Stimulated activated CD4-positive, alpha-beta T cell treated with anti-CD3 and anti-CD28 coated beads, Interleukin-12 subunit alpha, Interleukin-12 subunit beta, amount 100 ng/mL, for 48 hours (primary cell): ENCODE measurements at places on chromosomes 7 and 10.

DNA sequence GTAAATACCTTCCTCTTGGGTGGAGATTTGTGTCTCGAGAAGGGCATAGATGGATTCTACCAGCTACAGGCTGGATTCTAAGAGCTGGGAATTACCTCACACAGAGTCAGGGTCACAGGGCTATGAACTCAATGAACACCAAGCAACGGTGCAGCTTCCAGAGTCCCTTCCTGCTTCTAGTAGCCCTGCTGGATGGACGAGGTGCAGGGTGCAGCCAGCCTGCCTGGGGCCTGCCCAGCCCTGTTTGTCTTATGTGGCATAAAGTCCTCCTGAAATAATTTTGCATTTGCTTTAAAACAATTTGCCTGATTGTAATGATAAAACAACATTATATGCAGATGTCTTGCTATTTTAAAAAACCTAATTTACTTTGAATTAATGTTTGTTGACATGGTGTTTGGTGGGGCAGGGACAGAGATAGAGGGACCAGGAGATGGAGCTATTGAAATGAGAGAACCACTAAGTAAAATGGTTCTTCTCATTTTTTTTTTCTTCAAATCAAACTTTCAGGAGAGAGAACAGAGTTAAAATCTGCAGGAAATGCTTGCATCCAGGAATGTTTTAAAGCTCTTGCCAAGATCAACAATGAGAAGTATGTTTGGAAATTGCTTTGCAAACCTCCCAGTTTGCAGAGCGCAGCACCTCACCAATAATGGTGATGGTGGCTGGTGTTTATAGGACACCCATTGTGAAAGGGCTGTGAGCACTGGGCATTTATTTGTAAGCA lies 305.4 kb upstream of the PODXL start:
- DNase-seq: no peak

DNA sequence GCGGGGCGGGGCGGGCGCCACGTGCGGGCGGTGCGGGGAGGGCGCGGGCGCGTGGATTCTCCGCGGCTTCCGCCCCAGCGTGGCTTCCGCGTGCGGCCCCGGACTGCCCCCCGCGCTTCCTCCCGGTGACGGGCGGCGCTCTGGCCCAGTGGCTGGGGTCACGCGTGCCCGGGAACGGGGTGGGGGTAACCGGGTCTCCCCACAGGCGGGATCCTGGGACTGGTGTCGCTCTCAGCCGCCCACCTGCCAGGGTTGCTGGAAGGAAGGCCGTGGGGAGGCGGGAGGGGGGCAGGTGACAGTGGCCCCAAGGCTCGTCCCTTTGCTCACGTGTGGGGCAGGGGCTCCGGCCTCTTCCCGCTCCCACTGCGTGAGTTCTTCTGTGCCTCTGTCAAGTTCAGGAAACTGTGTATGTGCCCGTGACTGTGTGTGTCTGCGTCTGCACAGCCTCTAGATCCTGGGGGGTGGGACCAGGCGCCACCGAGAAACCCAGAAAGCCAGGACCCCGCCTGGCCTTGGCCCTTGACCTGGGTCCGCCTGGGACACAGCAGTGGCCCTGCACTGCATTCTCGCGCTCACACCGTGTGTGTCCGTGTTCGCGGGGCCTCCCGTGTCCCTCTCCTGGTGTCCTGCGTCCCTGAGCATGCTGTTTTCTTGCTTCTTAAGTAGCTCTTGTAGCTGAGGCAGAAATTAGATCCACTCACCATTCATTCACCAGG lies 919 bp downstream of the MAFK start:
- DNase-seq: no peak

GRCh38 chr7:1432411-1433082 lies 26.7 kb downstream of the MICALL2 start:
- DNase-seq: peak; percentile 58

- no peak for DNase-seq
Observed at GRCh38 chr7:143285806-143286521, 1.2 kb downstream of the TMEM139 start.

DNA sequence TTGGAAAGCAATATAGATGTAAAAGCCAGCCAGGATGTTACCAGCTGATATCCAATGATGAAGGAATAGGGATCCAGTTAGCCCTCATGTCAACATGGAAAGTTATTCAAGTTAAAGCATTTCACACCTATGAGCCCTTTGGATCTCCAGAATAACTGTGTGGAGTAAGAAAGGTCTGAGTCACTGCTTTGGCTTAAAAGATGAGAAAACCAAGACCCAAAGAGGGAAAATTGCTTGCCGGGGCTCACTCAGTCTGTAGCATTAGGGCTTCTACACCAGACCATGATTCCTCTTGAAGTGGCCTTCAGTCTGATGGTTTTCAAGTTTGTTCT lies 12.6 kb downstream of the LSM5 start:
- no peak for DNase-seq

DNA sequence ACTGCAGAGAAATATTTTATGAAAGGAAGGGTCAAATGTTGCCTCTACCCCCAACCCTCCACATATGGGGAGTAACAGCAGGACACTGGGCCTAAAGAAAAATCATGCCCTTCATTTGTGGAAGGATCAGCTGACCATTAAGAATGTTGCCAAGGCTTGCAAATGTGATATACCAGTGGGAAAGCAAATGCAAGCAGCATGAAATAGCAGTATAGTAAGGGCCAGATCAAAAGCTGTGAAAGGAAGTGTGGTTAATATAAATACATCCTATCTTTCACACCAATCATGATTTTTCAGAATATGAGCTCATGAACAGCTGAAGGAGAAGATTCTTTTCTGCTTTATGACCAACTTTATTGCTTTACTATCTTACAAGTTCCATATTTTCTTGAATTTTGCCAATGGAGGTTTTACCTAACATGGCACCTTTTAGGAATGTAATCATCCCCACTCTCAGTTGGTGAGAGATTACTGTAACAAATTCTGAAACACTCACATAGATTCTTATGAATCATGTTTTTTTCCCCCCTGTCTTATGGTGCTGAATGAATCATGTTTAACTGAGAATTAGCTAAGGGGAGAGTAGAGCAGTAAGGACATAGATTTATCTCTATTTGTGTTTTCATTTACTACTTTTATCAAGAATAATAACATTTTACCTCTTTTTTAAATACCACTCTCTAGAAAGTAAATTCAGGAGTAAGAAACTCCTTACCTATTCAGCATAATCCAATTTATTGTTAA lies 12.1 kb upstream of the ATAD1 start:
- no peak for DNase-seq

- no peak for DNase-seq
Observed at GRCh38 chr10:51619365-51619764, 80.0 kb downstream of the CSTF2T start.

- peak; percentile 94 for DNase-seq
Observed at GRCh38 chr7:601595-602340, 82.1 kb upstream of the PDGFA start.

- DNase-seq: no peak
Observed at GRCh38 chr7:101386558-101387231, 24.0 kb downstream of the COL26A1 start.

- DNase-seq: no peak
Observed at GRCh38 chr10:124166431-124167125, 73.2 kb upstream of the CHST15 start.

DNA sequence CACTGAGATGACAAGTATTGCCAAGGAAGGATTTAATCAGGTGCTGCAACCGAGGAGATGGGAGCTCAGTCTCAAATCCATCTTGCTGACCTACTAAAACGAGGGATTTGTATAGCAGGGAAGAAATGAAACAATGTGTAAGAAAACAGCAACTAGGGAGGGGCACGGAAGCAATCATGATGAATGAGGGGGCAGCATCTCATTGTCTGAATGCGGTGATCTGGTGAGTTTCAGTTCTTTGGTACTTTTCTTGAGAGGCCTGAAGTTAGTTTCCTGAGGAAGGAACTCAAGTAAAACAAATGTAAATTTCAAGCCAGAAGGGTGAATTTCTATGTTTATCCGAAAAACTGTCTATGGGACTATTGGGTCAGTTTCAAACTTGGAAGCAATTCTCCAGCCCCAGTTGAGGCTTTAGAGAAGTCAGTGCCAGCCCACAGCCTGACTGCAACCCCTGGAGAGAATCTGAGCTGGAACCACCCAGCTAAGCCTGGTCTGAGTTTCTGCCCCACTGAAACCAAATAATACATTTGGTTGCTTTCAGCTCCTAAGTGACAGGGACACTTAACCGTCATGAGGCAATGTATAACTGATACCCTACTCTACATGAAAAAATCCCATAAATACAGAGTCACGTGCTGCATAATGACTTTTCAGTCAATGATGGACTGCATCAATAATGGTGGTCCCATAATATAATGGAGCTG lies 45.8 kb upstream of the TNS3 start:
- no peak for DNase-seq

DNA sequence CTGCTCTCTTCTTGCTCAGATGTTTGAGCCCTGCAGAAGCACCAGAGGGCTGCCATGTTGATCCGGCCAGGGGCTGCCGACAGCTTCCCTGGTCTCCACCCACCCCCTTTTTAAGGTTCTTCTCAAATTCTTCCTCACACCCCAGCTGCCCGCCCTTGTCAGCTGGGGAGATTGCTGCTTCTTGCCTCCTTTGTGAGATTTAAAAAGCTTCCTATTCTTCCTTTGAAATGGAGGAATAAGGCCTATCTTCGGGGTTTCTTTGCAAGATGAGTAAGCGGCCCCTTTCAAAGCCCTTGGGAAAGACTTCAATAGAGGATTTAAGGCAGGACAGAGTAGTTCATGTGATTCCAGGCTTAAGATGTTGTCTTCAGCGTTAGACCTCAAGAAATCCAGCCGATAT lies 211.9 kb upstream of the SHH start:
- no peak for DNase-seq

DNA sequence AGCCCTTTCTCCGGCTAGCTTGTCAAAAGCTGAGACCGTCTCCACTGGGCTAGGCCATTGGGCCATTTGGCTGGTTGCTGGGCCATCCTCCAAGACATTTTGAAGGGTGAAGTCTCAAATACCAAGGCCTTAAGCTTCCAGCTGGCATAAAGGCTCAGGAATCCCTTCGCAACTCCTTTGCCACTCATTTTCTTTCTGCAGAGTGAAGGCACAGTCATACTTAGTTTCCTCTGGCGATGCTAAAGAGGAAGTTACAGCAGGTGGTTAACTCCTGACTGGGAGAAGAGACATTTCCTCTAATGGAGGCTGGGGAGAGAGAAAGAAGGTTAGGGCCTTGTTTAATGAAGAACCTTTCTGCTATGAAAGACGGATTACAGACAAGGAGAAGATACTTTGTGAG lies 4.8 kb upstream of the REPIN1 start:
- no peak for DNase-seq

GRCh38 chr7:155953501-155953778 lies 141.2 kb upstream of the SHH start:
- DNase-seq: no peak

GRCh38 chr7:104921596-104921995 lies 92.4 kb upstream of the KMT2E start:
- no peak for DNase-seq

GRCh38 chr7:129702761-129703338 lies 91.3 kb downstream of the NRF1 start:
- DNase-seq: no peak

- DNase-seq: no peak
Observed at GRCh38 chr7:46007990-46008643, 87.0 kb upstream of the IGFBP3 start.

- DNase-seq: no peak
Observed at GRCh38 chr10:132489704-132490534, 47.7 kb upstream of the INPP5A start.

DNA sequence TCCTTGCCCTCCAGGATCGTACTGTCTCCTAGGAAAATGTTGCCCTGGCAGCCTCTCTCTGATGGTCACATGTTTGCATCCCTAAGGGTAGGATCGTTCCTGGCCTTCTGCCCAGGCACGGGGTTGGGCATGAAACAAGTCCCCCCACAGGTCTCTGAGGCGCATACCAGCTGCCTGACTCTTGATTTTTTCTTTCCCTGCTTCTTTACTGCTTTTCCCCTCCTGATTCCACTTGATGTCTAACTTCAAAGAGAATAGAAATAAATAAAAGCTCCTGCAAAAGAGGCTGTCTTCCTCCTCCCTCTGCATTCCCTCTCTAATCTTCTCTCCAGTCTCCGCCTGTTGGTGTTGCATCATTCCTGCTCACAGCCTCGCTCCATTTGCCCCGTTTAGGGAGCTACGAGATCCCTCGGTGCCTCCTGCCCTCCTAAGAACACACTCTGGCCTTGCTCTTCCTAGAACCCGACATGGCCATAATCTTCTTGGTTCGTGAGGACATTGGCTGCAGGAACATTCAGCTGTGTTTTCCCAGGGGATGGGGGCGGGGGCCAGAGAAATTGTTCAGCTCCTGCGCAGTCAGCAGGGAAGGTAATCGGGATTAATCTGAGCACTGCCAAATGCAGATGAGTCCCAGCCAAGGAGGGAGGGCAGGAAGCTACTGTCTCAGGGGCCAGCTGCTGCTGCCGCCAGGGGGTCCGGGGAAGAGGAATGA lies 26.0 kb downstream of the LEP start:
- no peak for DNase-seq

DNA sequence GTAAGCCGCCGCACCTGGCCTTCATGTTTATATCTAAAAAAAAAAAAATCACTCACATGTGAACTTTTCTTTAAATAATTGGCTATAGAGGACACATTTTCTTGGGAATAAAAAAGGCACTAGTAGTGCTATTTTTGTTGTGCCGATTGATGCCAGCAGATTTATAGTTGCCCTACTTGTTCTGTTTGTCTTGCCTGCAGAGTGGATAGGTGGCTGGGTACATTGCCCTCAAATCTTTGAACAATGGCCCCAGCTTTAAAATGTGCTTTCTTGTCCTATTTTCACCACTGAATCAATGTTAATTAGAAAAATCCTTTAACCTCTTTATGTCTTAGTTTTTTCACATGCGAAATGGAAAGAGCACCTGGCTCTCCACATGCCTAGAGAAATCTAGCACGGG lies 30.1 kb upstream of the ZNRF2 start:
- DNase-seq: no peak

DNA sequence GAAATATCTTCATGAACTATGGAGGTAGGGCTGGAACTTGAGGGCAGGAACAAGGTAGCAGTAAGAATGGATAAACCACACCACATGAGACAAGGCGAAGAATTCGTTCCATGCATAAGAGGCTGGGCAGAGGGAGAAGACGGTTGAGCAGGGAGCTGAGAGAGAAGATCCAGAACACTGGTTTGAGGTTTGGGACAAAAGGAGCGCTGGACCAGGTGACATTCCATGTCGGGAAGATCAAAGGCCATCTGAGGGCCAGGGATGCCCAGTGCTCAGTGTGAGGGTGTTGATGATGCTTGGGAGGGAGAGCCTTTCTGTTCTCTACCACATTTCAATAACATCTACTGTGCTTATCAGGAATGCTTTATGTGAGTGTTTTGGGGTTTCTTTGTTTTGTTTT lies 52.8 kb downstream of the WIPF3 start:
- no peak for DNase-seq

GRCh38 chr7:55510621-55511020 lies 61.7 kb downstream of the VOPP1 start:
- no peak for DNase-seq

- peak; percentile 26 for DNase-seq
Observed at GRCh38 chr7:149147752-149148653, 750 bp downstream of the ZNF398 start.
